Iris pigment epithelial cell (primary cell): ENCODE measurements at places on chromosomes 1 and 21.

DNA sequence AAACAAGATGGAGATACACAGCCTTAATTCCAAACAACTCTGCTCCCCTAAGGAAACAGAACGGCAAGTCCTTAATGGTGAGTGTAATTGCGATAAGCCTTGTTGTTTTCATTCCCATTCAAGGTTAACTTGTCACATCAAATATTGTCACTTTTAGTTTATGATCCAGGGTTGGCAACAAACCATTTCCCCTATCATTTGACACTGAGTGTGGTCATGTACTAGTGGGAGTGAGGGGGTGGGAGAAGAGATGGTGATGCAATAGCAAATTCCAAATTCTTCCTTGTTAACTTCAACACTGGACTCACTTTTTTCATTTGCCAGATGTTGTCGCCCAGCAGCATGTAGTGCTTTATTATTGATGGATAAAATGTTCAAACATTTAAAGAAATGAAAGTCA, 140.4 kb downstream of the ZNF326 start:
- no peak for DNase-seq

DNA sequence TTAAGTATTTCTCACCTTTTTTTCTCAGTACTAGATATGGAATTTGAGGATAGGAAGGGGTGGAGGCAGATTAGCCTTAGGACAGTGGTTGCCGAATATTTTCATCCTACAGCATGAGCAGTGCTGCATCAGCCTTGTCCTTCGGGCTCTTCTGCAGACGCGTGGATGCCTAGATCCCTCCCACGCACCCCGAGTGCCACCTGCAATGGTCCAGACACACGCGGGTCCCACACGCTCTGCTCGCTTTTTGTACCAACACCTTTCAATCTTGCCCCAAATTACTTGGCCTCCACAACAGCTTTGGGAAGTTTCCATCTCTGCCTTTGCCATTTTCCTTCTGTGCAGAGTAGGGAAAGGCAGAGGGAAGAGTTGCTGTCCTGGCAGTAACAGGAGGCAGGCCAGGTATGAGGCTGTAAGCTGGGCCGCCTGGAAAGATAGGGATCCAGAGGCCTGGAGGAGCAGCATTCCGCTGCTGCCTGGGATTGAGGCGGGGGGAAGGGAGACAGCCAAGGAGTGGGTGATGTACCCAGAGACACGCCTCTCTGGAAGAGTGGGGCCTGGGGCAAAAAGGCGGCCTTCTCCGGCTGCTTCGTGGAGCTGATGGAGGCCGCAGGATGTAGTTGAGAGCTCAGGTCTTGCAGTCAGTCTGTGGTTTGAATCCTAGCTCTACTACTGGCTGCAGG, 467.7 kb downstream of the KIF26B start:
- no peak for DNase-seq

DNA sequence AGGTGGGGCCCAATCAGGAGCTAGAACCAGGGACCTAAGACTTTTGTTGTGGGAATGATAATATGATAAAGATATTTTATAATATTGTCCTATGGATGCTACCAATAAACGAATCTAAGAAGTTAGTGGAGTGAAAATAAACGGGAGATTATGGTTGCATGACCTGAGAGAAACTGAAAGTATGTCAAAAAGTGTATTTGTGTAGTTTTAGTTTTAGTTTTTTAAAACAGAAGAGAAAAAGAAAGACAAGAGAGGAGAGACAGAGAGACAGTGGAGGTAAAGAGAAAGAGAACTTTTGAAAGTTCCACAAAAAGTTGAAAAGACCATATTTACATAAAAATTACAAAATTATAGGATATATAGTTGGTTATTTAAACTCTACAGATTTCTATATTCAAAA, 64.1 kb upstream of the TMPRSS15 start:
- DNase-seq: no peak

DNA sequence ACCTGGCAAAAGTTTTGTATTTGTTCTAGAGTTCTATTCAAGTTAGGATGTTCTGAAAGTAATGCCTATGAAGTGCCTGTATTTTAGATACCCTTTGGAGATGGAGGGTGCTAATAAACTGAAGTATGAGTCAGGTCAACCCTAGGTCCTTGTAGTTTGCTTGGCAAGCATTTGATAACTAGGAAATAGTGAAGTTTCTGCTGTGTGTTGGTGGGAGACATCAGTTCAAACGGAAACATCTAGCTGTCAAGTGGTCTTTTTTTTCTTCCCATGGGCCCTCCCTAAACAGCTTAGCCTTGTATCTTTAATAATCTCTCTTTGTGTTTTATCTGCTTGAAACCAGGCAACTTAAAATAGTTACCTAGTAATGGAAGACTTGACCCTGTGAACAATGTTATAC, 4.5 kb downstream of the MRPS6 start:
- no peak for DNase-seq

- DNase-seq: no peak
Measured at GRCh38 chr1:58457023-58457635, 89.4 kb downstream of the OMA1 start.

- no peak for DNase-seq
Measured at GRCh38 chr21:41220208-41220733, 52.3 kb downstream of the BACE2 start.

DNA sequence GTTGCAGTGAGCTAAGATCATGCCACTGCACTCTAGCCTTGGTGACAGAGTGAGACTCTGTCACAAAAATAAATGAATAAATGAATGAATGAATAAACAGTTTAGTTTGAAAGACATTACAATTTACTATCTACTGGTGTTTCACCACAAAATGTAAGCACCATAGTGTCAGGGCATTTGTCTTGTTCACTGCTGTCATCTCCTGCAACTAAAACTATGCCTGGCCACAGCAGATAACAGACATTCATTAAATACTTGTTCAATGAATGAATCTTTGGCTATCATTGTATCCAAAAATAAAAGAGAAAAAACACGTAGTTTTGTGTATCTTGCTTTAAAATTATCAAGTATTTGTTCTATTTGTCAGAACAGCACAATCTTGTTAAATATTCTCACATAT, 32.5 kb downstream of the SASS6 start:
- DNase-seq: peak; percentile 77

GRCh38 chr21:25462517-25462971, 144.7 kb downstream of the MRPL39 start:
- no peak for DNase-seq

DNA sequence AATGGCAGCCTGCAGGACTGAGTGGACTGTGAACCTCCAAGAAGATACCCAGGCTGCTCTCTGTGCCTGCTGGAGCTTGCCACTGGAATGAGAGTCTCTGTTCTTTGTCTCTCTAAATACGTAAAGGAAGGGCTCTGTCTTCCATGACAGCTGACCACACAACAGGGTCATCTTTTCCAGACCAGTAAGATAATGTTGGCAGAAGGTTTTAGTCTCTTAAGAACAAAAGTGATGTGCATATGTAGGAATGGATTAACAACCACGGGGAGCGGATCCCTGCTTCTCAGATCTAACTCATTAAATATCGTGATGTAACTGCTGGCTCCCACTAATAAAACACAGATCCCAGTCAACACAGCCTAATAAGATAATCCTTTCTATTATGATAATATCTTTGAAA, 67.5 kb downstream of the MAP10 start:
- DNase-seq: no peak

DNA sequence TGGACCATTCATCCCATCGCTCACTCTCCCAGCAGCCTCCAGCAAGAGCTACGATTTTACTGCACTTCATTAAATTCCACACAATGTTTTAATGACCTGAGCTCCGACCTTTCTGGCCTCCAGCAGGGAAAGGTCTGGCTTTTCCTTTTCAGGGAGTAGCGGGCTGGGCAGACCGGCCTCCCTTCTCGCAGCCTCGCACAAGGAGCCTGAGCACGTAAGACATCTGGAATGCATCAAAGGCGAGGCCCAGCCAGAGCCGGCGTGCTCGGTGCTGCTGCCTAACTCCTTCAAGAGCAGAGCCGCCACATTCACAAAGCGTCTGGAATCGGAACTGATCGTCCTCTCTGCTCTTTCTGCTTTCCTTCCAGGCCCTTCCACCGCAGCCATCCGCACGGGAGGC, 32.5 kb upstream of the FHAD1 start:
- DNase-seq: peak; percentile 88

DNA sequence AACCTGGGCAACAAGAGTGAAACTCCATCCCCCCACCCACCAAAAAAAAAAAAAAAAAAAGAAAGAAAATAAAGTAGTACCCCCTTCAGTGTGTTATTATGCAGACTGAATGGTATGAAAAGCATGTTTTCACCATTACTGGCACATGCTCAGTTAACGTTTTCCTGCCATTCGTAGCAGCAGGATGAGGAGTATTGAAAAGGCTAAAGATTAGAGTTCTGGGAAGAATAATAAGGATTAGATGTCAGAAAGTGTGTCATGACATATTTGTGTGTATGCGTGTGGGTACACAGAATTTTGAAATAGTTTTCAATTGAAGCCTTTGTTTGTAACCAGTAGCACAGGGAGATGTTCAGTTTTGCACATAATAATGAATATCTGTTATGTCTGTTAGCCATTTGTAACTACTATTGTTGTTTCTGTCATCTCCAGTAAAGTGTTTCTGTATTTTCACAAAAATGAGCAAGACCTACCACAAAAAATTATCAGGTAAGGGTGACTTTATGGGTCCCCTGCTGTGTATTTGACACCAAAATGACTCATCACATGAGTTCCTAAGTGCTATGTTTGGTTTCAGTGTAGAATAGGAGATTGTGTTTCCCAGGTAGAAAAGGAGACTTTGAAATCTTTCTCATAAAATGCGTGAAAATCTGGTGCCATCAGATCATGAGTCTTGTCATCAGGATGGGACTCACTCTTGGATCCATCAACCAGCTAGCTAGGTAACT, 358.9 kb downstream of the DISC1 start:
- DNase-seq: no peak

DNA sequence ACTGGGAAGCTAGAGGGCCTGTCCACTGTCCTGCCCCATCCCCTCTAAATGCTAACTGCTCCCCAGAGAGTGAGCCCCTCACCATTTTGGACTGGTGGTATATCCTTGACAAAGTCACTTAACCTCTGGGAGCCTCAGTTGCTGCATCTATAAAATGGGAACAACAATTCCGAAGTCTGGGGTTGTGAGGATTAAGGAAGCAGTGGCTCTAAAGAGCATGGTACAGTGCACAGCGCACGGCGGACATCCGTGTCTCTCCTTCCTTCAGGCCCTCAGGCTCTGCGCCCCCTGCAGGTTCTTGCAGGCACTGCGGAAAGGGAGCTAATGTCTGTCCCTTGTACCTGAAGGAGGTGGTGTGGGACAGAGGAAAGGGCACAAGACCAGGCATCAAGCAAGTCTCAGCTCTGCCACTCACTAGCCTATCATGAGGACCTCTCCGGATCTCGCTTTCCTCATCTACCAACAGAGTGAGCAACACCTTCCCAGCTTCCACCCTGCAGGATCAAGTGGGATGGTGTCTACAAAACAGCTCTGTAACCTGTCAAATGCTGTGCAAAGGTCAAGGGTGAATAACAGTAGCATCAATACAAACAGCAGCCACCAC, 20.1 kb downstream of the ECE1 start:
- DNase-seq: peak; percentile 55

GRCh38 chr1:155127105-155127966, at the start of gene EFNA1:
Gene EFNA1, plus strand, starts transcription at chr1:155127876. Its CDS starts 102 bp downstream, at chr1:155127978.
- DNase-seq: peak; percentile 67

DNA sequence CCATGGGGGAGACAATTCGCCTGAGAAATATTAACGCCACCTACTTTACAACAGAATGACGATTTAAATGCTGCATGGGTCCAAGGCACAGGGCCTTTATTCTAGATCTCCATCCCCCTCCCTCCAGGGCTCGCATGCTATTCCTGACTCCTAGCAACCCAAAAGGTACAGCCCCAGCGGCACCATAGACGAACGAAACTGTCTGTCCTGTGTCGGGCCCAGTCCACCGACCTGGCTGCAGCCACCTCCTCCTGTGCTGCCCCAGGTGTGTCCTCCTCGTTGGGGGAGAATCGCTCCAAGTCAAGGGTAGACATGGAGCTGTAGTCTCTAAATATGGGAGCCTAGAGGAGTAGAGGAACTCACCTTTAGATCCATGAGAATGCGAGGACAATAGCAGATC, 196.5 kb downstream of the TOMM20 start:
- no peak for DNase-seq

DNA sequence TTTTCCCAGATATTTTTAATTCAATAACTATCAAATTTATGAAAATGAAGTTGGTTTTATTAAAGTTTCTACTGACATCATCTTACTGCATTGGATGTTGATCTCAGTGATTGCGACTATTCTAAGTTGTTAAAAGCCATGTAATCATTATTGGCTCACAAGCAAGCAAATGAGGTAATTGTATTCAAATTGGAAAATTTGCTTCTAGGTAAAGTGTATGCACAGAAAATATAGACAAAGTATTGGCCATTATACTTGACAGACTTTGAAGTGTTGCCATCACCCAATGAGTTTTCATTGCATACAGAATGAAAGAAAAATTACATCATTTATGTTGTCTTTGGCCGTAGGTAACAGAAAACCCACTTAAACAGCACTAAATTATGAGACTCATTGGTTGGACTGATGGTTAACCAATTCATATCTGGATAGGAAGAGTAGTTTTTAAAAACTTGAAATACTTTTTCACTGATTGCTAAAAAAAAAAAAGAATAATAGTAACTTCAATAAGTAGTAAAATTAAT, 299.2 kb downstream of the USP25 start:
- DNase-seq: no peak

DNA sequence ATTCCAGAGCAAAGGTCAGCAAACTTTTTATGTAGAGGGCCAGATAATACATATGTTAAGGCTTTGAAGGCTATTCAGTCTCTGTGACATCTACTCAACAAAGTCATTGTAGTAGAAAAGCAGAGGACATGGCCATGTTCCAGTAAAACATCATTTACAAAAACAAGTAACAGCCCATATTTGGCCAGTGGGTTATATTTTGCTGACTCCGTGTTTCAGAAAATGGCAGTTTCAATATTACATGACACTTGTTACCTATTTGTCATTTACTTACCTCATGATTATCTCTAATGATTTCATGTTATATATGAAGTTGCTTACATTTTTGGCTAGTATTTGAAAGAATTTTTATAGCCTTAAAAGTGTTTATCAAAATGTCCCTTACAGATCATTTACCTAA, 117.4 kb upstream of the B3GALT2 start:
- no peak for DNase-seq

DNA sequence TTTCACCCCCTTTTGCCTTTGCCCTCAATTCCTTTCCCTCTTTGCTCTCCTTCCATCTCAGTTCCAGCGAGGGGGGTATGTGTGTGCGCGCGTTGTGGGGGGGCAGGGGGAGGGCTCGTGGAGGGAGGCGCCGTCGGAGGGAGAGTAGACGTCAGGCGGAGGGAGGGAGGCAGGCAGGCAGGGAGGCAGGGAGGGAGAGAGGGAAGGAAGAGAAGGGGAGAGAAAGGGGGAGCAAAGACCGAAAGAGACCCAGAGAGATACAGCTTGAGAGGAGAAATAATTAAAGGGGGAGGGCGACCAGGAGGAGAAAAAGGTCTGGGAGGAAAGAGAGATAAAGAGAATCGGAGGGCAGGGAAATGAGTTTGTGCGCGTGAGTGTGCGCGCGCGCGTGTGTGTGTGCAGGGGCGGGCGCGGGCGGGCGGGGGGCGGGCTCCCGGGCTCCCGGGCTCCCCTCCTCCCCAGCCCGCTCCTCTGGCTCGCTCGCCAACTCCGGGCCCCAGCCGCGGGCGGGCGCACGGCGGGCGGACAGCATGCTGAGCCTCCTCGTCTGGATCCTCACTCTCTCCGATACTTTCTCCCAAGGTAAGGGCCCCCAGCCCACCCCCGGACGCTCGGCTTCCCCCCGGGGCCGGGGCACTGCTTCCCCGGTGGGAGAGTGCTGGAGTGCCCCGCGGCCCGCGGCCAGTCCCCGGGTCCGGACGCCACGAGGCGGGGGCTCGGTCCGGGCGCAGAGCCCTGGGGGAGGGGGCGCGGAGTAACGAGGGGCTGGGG, at the start of gene KIRREL1:
Gene KIRREL1 (plus strand): TSS at position 499 of the 771 bp plus-strand sequence. CDS start 32 bp downstream, at position 531.
- peak; percentile 80 for DNase-seq

GRCh38 chr1:26285366-26286063, 5.6 kb downstream of the SH3BGRL3 start:
- no peak for DNase-seq
